ENCODE measurements at places on chromosomes 4 and X. TPM values are rescaled to one million over a fixed set of nuclear protein-coding genes. Genes with fewer than 3 reads are reported as not detected.
A peak's percentile ranks its signal among the peaks of the same experiment; 100 is the strongest.

GRCh38 chr4:94803181-94803580 lies 45.4 kb downstream of the BMPR1B start:
- DNase-seq: no peak

DNA sequence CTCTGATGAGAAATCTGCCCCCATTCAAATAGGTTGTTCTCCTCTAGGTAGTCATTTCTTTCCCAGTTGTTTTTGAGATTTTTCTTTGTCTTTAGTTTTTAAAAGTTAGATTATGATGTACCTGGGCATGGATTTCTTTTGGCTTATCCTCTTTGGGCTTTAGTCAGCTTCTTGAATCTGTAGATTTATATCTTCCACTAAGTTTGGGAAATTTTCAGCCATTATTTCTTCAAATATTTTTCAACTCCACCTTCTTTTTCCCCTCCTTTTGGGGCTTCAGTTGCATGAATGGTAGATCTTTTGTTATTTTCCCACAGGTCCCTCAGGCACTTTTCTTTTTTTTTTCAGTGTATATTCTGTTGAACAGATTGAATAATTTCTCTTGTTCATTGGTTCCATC lies 77.3 kb downstream of the JADE3 start:
- no peak for DNase-seq

GRCh38 chr4:103018391-103019307 lies 856 bp downstream of the SLC9B1 start:
- peak; percentile 41 for DNase-seq

DNA sequence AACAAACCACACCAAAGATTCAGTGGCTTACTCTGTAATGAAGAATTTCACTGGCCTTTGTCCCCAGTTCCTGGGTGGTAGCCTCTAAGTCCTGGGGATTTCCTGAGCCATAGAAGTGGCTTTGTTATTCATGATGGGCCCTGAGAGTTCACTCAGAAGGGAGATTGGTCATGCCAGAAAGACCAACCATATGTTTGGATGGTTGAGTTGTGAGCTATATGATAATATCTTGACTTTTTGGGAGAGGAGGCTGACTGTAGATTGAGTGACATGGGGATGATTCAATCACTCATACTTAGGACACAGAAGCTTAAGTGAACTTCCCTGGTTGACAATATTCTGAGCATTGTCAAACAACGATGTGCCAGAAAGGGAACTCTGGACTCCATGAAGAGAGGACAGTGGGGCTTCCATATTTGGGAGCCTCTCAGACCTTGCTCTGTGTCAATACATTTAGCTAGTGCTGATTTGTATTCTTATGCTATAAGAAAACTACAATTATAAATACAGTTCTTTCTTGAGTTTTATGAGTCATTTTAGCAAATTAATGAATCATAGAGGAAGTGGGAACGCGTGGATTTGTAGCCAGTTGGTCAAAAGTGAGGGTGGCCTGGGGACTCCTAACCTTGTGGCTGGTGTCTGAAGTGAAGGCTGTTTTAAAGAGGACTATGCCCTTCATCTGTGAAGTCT lies 392.0 kb downstream of the GBA3 start:
- no peak for DNase-seq

DNA sequence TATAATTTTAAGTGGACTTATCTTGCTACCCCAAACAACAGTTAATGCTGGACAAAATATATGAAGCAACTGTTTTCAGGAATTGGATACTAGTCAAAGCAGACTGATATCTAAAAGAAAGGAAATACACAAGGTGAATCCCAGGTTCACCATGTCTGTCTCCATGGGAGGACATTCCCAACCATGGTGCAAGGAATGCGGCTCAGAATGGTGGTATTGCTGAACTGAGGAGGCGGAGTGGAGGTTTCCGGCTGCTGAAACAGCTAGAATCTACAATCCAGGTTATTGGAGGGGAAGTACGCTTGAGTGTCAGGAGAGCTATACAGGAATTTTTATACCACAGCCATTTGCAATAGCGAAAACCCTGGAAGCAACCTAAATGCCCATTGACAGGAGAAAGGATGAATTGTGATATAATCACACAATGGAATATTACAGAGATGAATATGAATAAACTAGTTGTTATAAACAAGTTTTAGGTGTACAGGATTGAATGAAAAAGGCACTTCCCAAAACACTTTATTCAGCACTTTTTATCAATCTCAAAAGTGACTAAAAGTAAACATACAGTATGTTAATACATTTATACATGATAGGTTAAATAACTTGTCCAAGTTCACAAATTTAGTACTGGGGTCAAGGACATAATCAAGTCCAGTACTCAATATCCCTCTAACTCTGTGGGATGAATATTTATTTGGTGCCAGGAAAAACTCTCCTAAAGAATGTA lies 9.0 kb downstream of the HMGB2 start:
- no peak for DNase-seq

Gene MGARP
- not detected for total RNA-seq

Gene CITED1
- 0.67 TPM for total RNA-seq
